ENCODE measurements at places on chromosomes 4 and X.

DNA sequence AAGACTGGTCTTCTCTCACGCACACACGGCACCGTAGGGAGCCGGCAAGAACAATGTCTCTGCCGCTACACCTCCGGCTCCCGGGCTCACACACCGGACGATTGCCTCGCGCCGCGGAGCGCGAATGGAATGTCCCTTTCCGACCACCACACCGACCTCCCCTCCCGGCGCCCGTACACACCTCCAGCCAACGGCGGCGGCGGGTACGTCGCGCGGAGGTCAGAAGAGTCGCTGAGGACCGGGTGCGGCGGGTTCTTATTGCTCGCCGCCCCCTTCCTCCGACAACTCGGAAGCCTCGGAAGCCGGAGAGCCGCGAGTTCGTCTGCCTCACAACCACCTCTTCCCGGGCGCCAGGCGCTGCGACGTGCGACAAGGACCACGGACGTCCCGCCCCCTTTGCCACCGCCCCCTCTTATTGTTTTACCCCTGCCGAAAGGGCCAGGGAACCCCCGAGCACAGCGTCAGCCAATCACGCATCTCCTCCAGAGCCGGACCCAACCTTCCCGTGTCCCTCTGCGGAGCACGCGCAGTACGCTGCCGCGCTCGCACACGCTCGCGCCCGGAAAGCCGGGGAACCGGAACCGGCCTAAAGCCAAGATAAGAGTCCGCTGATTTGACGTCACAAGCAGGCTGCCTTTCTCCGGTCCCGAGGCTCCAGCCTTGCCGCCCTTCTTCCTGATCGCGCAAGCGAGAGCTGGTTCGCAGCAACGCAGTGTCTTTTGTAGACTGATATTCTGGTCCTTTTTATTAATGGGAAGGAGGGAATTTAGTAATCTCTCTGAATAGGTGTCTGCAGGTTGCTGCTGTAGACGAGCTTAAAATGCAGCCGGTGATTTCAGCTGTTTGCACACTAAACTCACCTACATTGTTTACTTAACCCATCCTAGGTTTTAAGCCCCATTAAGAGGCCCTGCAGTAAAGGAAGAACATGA lies at the start of gene G3BP2:
Gene G3BP2 (minus strand): TSS at position 385 of the 932 bp plus-strand sequence. CDS start 11,386 bp downstream, outside the sequence.
- peak; percentile 90 for DNase-seq

- no peak for DNase-seq
Observed at GRCh38 chrX:418927-419729, 32.4 kb upstream of the PPP2R3B start.

DNA sequence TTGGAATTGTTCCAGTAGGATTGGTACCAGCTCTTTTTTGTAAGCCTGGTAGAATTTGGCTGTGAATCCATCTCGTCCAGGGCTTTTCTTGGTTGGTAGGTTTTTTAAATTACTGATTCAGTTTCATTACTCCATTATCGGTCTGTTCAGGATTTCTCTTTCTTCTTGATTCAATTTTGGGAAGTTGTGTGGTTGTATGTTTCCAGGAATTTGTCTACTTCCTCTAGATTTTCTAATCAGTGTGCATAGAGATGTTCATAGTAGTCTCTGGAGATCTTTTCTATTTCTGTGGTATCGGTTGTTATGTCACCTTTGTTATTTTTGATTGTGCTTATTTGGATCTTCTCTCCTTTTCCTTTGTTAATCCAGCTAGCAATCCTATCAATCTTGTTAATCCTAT lies 248.7 kb downstream of the ARHGAP10 start:
- no peak for DNase-seq

DNA sequence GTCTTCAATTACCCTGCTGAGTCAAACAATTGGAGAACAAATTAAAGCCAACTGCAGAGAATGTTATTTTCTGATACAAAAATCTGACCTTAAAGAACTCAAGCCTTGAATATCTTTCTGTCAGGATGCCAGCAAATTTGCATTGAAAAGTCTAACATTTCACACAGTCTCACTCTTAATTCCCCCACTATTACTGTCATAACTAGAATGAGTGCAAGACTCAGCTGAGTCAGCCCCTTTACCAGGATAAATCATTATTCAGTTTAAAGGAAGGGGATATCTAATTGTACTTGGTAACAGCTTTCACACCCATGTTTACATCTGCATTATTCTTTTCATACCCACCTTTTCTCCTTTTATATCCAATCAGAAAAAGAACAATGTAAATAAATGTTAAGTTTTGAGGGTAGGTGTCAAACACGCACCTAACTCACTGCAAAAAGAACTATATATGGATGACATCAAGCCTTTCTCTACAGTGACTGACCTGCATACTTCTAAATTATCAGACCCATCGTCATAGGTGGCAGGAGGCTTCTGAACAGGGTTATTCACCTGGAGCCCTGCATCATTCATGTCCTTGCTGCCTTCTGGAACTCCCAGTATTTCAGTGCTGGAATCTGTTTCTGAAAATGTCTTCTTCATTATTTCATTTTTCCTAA lies 117.4 kb downstream of the TMA16 start:
- DNase-seq, result no peak

GRCh38 chr4:42282081-42282901 lies 115.0 kb upstream of the SHISA3 start:
- DNase-seq, result no peak

GRCh38 chr4:55635282-55635681 lies 816 bp downstream of the NMU start:
- DNase-seq, result no peak

DNA sequence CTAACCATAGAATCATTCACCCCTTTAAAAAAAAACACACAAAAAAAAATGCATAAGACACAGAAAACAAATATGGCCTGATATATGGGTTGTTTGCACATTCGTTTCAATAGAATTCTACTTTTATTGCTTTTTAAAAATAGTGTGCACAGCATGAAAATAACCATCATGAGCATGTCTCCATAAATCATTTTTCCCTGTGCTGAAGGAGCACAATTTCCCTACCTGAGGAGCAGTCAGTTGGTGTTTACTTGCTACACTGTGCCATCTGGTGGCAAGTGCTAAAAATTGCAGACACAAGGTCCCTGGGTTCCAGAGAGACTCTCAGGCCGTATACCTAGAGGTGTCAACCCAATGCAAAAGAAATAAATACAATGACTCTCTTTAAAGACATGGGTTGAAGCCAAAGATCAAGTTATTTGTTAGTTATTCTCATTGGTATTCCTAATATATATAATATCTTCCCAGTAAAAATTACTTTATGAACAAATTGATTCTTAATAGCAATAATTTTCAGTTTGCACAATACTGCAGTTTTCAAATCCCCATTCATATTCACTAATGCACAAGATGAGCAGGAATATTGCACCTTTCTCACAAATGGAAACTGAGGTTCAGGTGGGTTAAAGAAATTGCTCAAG lies 551.4 kb downstream of the IQCM start:
- DNase-seq, result no peak

DNA sequence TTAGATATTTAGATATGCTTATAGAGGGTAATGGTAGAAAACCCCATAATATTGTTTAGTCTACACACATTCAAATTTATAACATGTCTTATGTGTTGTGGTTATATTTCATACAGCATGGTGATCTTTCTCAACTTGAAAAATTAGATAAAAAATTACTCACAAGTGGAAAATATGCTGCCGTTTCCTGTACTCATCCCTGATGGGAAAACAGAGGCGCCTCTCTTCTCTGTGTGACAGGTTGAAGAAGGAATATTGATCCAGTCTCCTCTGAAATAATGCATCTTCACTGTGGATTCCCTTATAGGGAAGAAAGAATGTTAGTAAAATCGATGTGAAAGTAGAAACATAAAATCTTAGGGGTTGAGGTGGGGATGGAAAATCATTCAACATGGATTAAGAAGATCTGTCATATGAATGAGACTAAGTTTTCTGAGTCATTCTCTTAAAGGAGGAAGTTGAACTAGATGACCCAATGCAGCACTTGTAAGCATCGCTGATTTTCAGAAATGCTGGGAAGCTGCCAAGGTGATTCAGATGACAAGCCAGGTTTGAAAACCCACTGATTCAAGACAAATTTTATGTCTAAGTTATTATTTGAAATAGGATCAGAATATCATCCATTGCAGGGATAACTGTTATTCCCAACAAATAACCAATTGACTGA lies 70.7 kb downstream of the ANKRD50 start:
- peak; percentile 29 for DNase-seq

DNA sequence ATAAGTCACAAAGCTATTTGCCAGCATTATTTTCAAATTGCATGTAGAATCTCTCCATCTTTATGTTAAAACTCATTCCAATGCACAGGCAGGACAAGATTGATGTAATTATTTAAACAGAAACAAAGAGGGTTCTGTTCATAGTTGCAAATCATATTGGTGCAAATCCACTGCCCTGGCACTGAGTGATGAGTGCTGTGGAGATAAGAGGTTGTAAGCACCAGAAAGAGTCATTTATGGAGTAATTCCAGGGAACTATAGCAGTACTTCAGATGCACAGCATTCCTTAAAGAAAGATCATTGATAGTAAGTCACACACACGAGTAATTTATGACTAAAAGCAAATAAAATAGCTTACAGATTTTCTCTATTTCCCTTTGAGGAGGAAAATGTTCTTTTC lies 337.7 kb upstream of the CTSO start:
- DNase-seq, result no peak

DNA sequence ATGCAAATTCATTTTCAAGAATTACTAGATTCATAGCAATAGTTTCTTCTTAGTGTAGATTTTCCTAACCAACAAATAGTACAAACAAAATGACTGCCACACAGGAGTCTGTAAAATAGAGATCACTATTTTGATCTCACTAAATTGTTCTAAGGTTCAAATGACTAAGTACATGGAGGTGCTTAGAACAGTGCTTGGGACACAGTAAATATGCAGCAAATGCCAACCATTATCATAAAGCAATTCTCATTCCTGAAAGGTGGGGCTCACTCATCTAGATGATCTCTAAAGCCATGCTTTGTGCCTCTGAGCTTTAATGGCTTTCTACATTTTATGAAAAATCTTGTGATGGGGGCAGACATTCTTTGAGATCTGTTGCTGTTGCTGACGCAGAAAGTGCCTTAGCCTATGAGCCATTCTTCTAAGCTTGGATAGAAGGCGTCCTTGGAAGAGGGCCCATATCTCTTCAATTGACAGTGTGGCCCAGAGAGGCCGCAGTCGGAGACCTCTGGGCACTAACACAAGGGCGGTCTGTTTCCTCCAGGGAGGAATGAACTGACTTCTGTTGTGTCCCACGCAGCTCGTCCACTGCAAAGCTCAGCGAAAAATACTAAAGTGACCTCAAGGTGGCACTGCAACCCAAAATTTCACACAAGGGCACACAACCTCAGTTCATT lies 23.5 kb downstream of the TLR10 start:
- DNase-seq, result no peak

GRCh38 chr4:37393889-37394288 lies 149.3 kb downstream of the NWD2 start:
- no peak for DNase-seq

GRCh38 chr4:170051402-170051801 lies 25.2 kb upstream of the MFAP3L start:
- no peak for DNase-seq

DNA sequence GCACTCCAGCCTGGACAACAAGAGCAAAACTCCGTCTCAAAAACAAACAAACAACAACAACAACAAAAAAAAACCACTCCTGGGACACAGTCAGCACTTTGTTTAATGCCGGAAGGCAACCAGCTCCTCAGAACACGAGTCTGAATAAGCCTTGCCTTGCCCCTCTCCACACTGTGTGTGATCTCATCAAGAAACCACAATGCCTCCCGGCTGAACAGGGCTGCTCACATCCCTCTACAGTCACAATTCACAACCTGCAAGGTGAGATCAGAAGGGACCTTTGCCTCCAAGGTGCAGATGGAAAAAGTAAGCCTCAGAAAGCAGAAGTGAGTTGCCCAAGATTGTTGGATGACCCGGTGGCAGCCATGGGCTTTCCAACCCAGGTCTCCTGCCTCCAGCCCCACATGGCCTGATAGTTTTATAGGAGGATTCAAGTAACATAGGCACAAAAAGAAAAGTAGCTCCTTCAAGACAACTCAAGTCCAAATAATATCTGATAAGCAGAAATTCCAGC lies 80.8 kb downstream of the JAKMIP1 start:
- DNase-seq, result no peak

- DNase-seq, result no peak
Observed at GRCh38 chrX:11397680-11398079, 104.5 kb downstream of the AMELX start.

DNA sequence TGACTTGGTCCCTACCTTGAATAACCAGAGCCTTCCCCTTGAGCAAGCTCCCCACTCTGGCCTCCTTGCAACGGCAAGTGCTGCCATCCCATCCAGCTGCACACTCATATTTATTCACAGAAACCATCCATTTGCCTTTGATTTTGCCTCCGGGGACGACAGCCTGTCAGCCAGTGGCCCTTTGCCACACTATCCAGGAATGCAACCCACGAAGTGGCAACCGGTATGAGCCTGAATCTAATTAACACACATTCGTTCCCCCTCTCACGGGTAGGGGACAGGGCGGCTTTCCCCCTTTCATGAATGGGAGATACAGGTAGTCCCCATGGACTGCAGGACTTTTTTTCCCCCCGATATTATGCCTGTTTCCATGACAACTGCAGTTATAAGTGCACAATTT lies 15.5 kb downstream of the CRMP1 start:
- no peak for DNase-seq

GRCh38 chr4:57854748-57855147 lies 744.6 kb upstream of the IGFBP7 start:
- no peak for DNase-seq

All from BJ (cell line).